Gastroesophageal sphincter (tissue), 4 donors: ENCODE measurements at places on chromosomes 5 and 9. TPM values are rescaled to one million over a fixed set of nuclear protein-coding genes. Genes with fewer than 3 reads are reported as not detected.

The MOCS2 gene
- 91.1 TPM for total RNA-seq

- no peak for ATAC-seq
Observed at GRCh38 chr5:136309932-136310598, 55.3 kb downstream of the TRPC7 start.

GRCh38 chr9:87213948-87214347 is 266.6 kb upstream of the GAS1 start:
- ATAC-seq = no peak

The CNTFR gene
- 0.89 TPM for total RNA-seq

The WDR38 gene
- not detected for total RNA-seq

DNA sequence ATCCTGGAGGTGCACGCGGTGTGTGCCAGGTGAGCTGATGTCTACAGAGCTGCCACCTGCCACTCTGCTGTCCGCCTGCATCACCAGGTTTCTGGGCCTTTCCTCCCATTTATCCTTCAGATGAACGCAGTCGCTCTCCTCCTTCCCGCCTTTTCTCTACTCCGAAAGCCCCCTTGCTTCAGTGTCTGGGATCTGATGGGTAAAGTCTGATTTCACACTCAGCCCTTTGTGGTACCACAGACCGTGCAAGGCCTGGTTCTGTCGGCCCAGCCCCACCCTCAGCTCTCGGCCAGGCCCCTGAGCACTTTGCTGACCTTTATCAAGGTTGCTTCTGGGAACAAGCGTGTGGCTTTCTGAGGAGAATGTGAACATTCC is 32.5 kb downstream of the GLT6D1 start:
- ATAC-seq = no peak

GRCh38 chr5:77990020-77990419 is 213.9 kb upstream of the TBCA start:
- no peak for ATAC-seq

The LCN12 gene
- not detected for total RNA-seq
